Stimulated activated CD4-positive, alpha-beta T cell treated with anti-CD3 and anti-CD28 coated beads, Interleukin-2, amount 100 ng/mL, for 24 hours (primary cell): ENCODE measurements at places on chromosomes 4 and X.

GRCh38 chr4:124431653-124432192, 280.8 kb downstream of the ANKRD50 start:
- no peak for DNase-seq

DNA sequence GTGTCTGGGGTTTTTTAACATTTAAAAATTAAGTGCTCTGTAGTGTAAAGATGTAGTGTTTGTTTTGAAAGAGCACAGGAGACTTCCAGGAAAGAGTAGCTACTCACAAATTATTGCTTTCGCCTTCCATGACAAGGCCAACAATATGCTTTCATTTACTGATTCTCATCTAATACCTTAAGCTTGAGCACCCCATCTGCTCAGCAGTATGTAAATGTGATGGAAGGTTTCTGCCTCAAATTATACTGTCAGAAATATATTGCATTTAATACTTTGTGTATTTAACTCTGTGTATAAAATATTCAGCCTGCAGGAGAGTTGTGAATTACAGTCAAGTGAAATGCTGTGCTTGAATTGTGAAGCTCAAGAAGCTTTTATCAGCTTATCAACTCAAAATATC, 296.3 kb upstream of the ATOH1 start:
- no peak for DNase-seq

GRCh38 chr4:184369871-184370270, 104.5 kb downstream of the IRF2 start:
- DNase-seq, result no peak

GRCh38 chr4:76957004-76957738, 7.6 kb downstream of the SEPTIN11 start:
- DNase-seq, result no peak

- DNase-seq, result no peak
These were observed 394.8 kb downstream of the CFAP47 start for GRCh38 chrX:36314303-36314702.

GRCh38 chr4:173528378-173529321, 1.4 kb downstream of the HAND2 start:
- no peak for DNase-seq

- no peak for DNase-seq
These were observed 310.6 kb upstream of the AADAT start for GRCh38 chr4:170400361-170400760.

DNA sequence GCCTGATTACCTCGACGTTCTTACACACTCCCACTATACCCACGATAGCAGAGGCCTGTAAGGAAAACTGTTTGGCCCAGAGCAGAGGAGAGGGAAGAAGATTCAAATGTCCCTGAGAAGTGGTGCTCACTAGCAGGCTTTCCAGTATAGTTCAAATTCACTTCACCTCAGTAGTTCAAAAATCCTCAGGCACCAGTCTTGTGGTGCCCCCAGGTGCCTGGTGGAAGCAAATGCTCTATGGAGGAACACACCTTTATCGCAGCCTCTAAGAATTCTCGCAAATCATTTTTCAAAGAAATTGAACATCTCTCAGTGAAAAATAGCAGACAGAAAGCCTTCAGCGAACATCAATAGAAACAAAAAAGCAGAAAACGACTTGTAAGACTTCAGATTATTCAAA, 12.2 kb upstream of the MTMR1 start:
- DNase-seq, result no peak

DNA sequence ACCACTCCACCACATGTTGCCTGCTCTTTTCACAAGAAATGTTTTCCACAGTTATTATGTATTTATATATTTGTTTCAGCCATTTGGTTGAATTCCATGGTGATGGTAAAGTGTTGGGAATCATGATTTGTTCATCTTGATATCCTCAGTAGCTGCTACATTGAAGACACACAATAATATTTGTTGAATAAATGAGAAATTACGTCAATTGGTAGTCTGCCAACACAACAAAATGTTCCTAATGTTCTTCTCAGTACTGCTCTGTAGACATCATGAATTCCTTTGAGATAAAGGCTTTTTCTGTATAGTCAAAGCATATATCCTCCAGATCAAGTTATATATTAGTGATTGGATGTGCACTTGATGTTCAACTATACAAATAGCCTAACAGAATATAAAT, 29.5 kb downstream of the CXXC4 start:
- no peak for DNase-seq
